NCI-H510A (cell line): ENCODE measurements at places on chromosomes 12 and 14.

DNA sequence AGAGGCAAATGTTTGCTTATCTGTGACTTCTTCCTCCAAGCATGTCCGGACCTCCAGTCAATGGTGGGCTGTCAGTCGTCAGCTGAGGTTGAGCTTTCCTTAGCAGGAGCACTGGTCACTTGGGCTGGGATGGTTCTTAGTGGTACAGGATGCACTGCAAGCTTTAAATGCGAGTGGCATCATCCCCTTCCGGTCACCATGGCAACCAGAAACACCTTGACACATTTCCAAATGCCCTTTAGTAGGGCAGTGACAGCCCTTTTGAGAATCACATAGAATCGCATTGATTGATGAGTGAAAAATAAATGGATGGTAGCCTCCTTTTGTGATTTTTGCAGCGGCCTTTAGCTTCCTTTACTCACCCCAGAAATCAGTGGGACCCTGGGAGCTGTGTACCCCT, 24.1 kb downstream of the NTF3 start:
- no peak for DNase-seq

DNA sequence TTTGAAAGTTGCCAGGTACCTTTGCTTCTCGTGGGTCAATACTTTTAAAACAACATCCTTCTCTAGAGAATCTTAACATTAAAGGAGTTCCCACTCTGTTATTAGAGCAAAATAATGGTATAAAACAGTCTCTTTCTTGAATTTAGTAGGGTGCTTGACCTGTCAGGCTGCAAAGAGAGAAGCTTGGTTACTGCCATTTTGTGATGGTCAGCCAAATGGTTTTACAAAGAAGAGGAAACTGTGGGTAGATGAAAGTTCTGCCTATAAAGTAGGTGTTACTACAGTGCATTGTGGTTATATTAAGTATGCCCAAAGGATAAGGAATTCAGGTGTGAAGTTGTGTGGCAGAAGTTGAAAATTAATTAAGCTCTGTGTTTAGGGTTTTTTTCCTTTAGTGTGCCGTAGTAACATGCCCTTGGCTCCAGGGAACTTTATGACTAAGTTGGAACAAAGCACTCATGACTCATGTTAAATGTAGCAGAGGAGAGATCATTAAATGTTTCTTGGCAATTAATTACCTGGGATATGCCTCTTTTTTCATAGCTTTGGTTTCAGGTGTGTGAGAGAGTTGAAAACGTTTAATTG, 354.0 kb upstream of the KITLG start:
- DNase-seq, result no peak

DNA sequence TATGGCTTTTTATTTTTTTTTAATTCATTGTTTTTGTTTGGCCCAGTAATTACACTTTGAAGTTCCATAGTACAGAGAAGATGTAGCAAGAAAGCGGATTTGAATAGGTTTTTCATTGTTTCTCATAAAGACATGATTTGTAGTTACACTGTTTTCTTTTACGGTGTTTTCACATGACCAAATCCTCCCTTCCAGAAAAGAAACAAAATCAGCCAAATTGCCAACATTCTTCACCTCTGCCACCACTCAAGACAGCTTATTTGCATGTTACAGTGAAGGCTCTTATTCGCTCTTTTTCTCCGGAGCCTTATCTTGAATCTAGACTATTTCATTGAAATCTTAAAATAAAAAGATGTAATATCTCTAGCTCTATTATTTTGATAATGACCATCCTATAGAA, 50.9 kb upstream of the KCNH5 start:
- no peak for DNase-seq

GRCh38 chr12:13208533-13209435, 12.3 kb downstream of the EMP1 start:
- DNase-seq, result no peak

GRCh38 chr12:108141600-108142130, 12.6 kb downstream of the WSCD2 start:
- DNase-seq, result no peak

DNA sequence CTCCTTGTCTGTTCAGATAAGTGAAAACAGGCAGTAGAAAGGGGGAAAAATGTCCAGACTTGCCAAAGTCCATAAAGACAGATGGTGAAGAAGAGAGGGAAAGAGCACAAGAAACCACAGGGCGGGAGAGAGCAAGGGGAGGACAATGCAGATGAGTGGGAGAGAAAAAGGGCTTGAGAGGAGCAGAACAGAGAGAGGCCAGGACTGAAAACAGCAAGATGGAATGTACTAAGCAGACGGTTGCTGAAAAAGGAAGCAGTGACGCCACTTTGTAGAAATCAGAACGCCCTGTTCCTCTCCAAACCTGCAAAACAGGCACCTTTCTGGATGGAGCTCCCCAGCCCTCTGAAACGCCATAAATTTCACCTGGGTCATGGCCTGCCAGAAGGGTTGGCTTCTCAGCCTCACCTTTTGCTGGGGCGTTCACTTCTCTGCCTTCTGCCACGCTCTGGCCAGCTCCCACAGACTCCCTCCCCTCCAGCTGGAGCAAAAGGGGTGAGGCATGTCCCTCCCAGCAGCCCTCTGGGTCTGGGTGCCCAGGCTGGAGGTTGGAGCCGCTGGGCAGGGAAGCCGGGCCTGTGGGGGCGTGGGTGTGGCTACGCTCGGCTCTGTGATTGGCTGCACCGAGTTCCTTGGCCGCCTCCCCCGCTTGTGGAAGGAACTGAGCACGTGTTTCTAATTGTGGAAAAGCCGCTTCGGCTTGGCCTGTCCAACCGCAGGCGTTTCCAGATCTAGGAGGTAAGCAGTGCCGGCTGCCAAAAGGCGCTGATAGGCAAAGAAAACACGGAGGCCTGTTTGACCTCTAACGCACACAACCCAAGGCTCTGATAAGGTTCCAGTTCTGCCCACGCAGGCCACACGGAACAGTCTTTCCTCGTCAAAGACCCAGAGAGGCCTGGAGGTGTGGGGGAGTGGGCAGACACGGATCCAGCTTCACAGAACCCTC, 29.3 kb downstream of the SLC7A8 start:
- no peak for DNase-seq

DNA sequence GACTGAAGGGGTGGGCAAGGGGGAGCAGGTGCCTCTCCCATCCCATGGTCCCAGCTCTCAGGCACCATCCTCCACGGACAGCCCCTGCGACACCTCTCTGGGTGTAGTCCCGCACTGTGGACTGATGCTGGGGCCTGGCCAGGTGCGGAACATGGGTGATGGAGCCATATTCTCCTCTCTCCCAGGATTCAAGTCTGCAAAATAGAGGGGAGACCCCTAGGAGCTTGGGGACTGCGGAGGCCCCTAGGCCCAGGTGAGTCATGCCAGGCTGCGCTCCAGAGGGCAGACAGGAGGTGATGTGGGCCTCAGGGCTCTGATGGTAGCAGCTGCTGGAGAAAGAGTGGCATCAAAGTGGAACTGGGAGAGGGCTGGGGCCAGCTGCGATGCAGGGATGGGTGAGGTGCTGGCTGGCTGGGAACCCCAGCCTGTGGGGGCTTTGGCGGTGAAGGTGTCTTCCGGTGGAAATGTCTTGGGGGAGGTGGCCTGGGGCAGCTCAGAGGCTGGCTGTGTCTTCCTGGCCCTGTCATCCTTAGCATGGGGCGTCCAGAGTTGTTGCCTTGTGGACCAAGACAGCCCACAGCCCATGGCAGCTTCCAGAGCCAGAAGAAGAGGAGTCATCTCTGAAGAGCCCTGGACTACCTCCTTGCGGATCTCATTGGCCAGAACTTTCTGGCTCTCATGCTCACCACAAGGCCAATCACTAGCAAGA, 149.1 kb downstream of the KIF26A start:
- DNase-seq, result no peak

DNA sequence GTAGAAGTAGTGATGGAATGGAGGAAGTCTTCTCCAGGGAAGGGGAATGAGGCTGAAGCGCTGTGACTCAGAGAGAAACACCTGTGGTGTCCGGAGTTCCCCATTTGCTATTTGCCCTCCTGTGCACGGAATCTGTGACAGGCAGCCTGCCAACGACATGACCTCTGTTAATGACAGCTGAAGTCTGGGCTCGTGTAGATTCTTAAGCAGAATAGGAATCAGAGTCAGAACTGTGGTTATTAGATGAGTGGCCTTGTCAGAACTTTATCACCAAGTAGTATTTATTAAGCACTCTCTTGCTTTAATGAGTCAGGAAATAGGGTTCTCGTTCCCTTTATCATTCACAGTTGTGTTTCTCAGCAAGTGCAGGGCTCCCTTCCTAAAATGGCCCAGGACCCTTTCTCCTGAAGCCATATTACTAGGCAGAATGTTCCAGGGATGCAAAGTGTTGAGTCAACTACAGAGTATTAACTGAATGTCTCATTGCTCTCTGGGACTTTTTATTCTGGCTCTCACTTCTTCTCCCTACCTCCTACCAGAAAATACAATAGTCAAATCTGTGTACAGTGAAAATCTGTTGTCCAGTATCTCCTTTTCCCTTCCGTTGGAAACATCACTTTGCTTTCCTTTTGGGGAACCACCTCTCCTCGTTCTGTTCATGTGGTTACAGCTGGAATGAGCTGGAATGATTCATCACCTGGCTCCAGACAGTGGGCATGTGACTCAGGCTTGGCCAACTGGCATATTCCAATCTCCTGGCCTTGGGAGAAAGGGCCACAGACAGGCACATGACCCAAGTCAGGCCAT, 77.8 kb upstream of the MAX start:
- no peak for DNase-seq

GRCh38 chr14:72613231-72613974, 280.5 kb downstream of the DPF3 start:
- peak; percentile 42 for DNase-seq

DNA sequence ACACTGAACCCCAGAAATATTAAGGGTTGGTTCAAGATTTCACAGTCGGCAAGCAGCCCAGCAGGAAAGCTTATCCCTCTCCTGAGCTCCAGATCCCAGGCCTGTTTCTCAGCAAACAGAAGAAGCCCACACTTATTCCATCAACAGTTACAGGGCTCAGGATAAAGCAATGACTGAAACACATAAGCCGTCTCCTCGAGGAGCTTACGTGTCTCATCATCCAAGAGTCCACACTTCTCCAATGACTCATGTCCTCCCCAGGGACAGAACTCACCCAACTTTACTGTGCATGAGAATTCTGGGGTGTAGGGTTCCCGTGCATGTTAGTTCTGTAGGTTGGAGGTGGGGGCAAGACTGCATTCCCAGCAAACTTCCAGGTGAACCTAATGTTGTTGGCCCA, 31.2 kb downstream of the GSC start:
- DNase-seq, result no peak

GRCh38 chr14:89171168-89171567, 245.9 kb downstream of the FOXN3 start:
- DNase-seq, result no peak

GRCh38 chr12:2300886-2301285, 248.1 kb downstream of the CACNA1C start:
- DNase-seq, result no peak

GRCh38 chr12:13197526-13198143, 1.1 kb downstream of the EMP1 start:
- DNase-seq, result no peak

DNA sequence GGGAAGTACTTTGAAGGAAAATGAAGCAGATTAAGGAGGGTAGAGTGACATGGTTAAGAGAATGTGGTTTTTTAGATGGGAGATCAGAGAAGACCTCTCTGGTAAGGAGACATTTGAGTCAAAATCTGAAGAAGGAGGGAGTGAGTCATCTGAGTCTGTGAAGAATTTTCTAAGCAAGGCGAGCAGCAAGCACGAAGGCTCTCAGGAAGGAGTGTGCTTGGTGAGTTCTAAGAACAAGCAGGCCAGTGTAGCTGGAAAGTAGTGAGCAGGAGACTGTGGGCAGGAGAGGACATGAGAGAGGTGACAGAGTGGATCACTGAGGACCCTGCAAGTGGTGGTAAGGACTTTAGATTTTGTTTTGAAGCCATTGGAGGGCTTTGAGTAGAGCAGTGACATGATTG, 76.3 kb upstream of the FUT8 start:
- DNase-seq, result no peak

- DNase-seq, result no peak
These were observed 31.5 kb downstream of the ERO1A start for GRCh38 chr14:52663850-52664249.

DNA sequence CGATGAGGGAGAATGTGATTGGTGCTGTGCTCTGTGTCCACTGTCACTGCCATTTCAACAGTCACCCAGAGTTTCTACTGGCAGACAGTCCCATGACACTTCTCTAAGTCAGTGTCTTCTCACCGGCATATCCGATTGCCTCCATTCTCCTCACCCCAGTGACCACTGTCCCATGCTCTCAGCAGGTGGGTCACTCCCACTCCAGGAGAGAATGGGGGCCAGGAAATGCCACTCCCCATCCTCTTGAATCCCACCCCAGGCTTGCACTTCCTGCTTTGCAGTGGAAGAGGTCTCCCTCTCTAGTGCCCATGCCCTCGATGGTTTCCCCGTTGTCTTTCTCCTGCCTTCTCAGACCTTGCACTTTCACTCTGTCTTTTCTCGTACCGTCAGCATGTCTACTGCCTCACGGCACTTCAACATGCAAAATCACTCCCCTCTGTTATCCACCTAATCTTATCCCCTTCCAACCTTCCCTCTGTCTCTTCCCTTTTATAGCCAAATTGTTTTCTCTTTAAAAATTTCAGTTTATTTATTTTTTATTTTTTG, 2.2 kb upstream of the EP400 start:
- no peak for DNase-seq

- no peak for DNase-seq
These were observed 1.8 kb downstream of the SH2B3 start for GRCh38 chr12:111407377-111408115.

GRCh38 chr12:18421867-18422266, 160.5 kb downstream of the PIK3C2G start:
- DNase-seq, result no peak

DNA sequence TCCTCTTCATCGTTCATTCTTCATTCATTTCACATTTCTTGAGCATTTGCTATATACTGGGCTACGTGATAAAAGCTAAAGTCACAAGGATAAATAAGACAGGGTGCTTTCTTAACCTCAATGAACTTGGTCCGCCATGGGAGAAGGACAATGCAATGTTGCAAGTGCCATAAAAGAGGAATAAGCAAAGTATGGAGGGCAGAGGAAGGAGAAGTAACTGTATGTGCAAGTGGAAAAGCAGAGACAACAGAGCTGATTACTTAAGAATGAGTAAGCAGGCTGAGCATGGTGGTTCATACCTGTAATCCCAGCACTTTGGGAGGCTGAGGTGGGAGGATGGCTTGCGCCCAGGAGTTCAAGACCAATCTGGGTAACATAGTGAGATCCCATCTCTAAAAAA, 14.4 kb downstream of the AREL1 start:
- no peak for DNase-seq

- DNase-seq, result no peak
These were observed 168.1 kb downstream of the SNAPC1 start for GRCh38 chr14:61930101-61930857.

- no peak for DNase-seq
These were observed 71.1 kb downstream of the PELI2 start for GRCh38 chr14:56189307-56189706.

GRCh38 chr12:111775205-111776193, 8.8 kb downstream of the ALDH2 start:
- DNase-seq, result peak; percentile 42

DNA sequence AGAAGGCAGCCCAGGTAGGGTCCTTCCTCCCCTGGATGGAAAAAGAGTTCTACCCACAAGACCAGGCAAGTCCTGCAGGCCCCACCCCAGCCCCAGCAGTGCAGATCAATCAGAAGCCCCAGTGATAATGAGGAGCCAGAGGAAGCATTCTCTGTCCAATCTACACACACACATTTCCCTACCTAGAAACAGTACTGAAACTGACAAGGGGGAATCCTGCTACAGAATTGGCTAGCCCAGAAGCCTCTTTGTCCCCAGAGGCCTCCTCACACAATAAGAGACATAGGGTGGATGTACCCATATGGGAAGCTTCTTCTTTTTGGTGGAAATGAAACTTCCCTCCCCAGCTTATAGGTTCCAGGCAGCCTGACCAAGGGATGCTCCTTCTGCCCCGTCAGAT, 9.9 kb downstream of the FSCB start:
- no peak for DNase-seq
